ENCODE measurements at places on chromosomes 1 and 21. TPM values are rescaled to one million over a fixed set of nuclear protein-coding genes. Genes with fewer than 3 reads are reported as not detected.

Gene SEC16B
- 2.2 TPM for total RNA-seq

Gene KCNA2
- total RNA-seq: 0.64 TPM

Gene DUSP12
- 19.3 TPM for total RNA-seq

Gene VSIG8
- not detected for total RNA-seq

Gene TMEM200B
- total RNA-seq: 8.7 TPM

Gene LHX8
- not detected for total RNA-seq

Gene GPR61
- total RNA-seq: not detected

Gene GREM2
- total RNA-seq: 0.64 TPM

Gene CA6
- total RNA-seq: not detected
